CD4-positive, alpha-beta T cell treated with Interleukin-15 for 1 hour (primary cell): ENCODE measurements at places on chromosomes 1 and 21.

DNA sequence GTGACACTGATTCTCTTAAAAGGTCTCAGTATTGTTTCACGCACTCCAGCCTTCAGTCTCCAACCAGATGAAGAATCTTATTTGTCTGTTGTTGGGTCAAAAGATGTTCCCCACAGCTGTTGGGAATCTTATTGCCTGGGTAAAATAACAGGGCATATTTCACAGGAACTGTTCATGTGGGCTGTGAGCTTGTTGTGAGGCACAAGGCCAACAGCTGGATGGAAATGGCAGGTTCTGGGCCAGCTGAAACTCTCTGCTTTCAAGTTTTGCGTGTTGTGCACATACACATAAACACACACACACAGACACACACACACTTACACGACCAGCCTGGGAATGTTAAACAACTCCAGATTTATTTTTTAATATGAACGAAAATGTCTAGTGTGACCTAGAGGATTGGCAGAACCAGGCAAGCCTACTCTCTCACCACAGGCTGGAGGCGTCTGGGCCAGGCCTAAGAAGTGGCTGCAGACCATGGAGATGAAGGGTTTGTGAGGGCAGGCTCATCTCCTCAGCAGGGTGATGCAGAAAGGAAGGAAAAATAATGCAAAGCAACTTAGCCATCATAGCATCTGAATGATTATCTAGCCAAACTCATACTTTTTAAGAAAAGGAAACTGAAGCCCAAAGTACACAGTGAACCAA is 357.0 kb downstream of the TTLL7 start:
- no peak for DNase-seq

DNA sequence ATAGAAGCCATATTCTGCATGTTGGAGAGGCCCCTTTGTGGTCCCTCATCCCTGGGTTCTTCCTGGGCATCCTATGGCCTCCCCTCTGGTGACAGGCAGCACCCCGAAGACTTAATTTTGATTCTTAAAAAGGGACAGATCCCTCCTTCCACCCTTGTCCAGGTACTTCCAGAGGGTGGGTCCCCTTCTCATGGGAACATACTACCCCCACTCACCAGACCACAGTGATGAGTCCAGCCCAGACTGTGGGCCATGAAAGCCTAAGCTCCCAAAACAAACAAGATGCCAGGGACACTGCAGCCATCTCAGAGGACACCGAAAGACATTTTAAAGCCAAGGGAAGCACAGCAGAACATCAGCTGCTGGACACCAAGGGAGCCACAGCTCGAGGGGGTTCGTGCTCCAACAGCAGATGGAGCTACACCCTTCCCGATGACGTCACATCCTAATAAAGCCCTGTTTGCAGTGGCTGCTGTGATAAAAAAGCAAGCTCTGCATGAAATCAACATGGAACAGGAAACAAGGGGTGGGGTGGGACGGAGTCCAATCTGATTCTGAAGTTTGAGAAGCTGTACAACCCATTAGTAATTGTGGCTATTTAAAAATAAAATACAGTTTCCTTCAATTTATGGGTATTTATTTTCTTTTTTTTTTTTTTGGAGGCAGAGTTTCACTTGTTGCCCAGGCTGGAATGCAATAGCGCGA is 32.4 kb downstream of the GNB1 start:
- peak; percentile 45 for DNase-seq

DNA sequence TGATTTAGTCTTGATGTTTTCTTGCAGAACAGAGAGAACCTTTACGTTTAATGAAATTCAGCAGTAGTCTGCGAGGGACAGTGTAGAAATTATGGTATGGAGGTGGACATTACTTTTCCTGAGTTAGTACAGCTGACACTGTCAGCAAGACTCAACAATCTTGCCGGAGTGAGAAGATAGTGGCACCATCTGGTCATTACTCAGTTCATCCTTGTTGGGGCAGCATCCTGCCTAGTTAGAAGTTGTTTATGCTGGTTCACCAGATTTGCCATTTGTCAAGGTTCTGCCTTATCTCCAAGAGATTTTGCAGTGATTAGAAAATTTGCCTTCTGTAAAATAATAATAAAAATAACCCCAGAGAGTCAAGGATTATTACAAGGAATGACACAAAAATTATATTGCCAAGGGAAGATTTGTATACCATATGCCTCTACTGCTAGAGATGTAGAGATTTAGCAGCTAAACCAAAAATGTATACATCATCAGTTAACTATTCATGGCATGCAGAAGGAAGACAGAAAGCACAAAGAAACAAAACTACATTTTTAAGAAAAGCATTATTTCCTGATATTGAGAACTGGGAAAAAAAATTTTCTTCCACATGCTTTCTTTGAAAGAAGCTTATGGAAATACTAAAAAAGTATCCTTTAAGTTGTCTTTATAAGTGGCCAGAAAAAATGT is 1967.4 kb downstream of the NCAM2 start:
- no peak for DNase-seq

- no peak for DNase-seq
Observed at GRCh38 chr1:186042230-186042629, 308.0 kb downstream of the HMCN1 start.

GRCh38 chr21:14452727-14453241 is 69.8 kb upstream of the HSPA13 start:
- DNase-seq: no peak

DNA sequence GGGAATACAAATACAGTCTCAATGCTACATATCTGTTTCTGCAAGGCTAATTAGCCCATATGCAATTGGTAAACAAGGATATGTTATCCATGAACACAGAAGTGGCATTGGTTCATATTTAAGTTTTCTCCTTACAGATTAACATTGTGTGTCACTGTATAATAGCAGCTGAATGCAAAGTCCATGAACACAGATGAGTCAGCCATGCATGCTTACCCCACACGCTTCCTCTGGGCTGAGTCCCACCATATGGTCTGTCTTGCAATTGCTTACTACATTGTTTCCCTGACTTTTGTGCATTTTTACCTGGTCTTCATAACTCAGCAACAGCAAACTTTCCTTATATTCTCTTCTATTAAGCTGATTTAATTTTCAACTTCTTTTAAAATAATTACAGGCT is 41.5 kb upstream of the TSNAX start:
- no peak for DNase-seq

DNA sequence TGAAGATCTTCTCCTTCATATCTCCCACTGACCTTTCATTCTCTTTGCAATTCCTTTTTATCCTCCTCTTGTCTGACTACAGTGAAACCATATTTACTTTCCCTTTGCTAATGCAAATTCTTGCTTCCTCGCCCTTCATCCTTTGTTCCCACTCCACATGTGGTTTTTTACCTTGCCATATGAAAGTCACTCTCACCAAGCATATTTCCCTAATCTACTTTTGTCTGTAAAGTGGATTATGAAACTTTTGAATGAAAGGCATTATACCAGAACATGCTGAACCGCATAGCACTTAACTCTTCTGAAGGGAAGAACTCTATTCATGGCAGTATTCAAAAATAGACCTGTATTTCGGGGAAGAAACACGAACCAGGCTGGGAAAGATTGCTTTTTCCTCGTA is 8.0 kb upstream of the TMPRSS15 start:
- no peak for DNase-seq
